ENCODE measurements at places on chromosomes 12 and 14.

GRCh38 chr12:19398376-19399363 lies 40.6 kb upstream of the AEBP2 start:
- DNase-seq: no peak

DNA sequence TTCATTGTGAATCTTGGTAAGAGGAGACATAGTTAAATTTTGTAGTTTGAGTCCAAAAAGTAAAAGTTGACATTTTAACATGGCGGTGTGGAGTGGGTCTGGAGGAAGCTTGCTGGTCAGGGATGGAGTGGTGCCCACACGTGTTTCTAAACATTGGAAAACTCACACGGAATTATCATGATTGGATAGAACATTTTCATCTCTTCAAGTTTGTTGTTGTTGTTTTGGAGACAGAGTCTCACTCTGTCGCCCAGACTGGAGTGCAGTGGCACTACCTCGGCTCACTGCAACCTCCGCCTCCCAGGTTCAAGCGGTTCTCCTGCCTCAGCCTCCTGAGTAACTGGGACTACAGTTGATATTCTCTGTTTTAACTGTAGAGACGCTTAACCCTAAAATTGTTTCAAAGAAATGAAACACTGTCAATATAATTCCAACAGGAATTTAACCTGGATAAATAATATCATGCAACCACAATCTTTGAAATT lies 502 bp upstream of the MBIP start:
- peak; percentile 1 for DNase-seq

GRCh38 chr12:30757316-30757715 lies 2.6 kb upstream of the CAPRIN2 start:
- no peak for DNase-seq

DNA sequence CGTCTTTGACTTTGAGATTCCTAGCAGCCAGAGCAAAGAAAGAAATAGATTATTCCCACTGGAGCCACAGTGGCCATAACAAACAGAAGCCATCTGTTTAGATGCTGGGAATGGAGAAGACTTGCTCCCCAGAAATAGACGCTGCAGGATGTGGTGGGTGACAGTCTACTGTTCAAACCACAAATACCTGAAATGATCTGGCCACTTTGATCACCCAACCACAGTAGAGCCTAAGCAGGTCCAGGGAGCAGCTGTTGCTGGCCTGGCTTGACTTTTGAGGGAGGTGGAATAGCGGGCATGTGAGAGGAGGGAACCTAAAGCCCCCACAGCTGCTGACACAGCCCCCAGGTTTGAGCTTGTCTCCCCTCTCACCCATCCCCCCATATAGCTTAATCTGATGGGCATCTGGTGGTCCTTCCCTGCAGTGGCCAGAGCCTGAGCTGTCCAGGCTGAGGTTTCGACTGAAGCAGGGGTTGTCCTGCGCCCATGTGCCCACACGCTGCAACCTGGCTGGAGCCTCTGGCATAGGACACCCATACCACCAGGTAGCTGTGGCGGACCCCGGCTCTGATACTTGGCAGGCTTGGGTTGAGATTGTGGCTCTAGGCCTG lies 38.7 kb downstream of the SH2B3 start:
- DNase-seq: no peak

GRCh38 chr14:51880835-51881580 lies 20.6 kb downstream of the GNG2 start:
- no peak for DNase-seq

- no peak for DNase-seq
These were observed 427 bp downstream of the SLC6A12 start for GRCh38 chr12:213527-213932.

DNA sequence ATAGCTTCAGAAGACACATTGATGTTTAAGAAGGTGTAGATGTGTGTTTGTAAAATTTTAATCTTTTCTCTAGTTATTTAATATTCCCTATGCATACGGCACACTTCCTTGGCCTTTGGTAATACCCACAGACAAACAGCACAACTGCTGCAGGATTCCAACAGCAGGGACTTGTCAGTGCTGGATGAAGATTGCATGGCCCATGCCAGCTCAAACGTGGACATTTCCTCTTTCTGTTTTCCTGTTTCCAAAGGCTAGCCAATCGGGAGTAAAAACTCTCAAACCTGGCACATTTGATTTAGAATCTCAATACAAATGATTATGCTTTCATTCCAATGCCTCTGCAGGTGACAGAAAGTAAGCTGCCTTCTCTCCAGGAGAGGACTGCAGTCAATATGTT lies 22.5 kb upstream of the PDE3A start:
- no peak for DNase-seq

GRCh38 chr14:95065411-95065810 lies 91.9 kb downstream of the DICER1 start:
- no peak for DNase-seq

DNA sequence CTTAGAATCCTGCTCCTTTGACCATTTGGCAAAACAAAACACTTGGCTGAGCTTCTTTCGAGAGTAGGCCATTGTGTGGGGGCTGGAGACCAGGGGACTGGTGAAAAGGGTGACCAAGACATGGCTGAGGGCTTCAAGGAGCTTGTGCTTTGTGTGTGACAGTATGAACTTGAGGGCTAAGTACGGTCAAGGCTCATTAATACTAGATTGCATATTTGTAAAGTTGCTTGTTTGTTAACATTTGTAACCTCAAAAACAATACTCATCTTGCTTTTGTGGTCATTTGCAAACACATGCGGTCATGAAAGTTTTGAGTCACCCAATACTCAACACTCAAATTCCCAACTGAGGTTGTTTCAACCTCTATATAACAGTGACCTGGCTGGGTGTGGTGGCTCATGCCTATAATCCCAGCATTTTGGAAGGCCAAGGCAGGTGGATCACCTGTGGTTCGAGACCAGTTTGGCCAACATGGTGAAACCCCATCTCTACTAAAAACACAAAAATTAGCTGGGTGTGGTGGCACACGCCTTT lies 42.5 kb downstream of the ZFYVE26 start:
- no peak for DNase-seq

DNA sequence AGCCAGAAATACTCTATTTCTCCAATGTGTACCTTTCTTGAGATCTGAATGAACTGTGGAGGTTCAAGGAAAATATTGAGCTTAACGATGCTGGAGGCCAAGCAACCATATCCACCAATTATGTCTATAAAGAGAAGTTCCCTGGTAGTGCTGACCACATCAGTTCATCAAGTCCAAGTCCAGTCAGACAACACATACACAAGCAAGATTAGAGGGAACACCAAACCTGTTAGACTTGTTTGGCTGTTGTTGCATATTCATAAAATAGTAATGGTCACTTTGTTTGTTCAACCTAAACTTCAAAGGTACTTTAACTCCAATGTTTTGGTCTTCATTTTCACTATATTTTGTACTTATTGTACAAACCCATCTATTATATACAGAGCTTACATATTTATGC lies 81.6 kb downstream of the LMO3 start:
- no peak for DNase-seq

DNA sequence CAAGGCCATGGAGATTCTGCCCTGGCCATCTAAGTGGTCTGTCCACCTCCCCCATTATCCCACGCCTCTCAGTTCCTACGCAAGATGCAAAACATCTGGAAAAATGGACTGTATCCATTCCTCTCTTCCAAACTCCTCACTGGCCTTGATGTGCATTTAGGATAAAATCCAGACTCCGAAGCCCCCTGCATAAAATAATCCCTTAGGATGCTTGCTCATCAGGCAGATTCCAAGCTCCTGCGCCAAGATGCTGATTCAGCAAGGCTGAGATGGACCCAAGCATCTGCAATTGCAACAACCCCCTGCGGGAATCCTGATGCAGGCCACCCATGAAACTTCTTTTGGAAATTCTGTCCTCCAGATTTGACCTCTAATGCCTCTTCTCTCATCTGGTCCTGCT lies 81.6 kb downstream of the SPRING1 start:
- DNase-seq: no peak

- DNase-seq: no peak
These were observed 58.1 kb upstream of the NUDT4 start for GRCh38 chr12:93319523-93320050.

DNA sequence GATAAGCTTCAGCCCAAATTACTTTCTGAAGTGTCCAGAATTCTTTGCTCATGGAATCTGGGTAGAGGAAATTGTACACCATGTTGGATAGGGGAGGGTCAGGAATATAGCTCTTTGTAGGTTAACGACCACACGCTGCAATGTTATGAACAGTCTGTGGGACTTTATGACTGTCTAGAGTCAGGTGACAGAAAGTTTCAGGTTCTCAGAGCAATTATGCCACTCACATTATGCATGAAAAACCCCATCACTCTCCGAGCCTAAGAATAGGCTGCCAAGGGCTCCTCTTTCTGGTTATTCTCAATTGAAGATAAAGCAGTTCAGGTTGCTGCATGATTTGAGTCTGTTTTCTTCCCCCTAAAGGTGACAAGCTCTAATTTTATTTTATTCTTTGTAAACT lies 430.9 kb downstream of the ATP23 start:
- no peak for DNase-seq

DNA sequence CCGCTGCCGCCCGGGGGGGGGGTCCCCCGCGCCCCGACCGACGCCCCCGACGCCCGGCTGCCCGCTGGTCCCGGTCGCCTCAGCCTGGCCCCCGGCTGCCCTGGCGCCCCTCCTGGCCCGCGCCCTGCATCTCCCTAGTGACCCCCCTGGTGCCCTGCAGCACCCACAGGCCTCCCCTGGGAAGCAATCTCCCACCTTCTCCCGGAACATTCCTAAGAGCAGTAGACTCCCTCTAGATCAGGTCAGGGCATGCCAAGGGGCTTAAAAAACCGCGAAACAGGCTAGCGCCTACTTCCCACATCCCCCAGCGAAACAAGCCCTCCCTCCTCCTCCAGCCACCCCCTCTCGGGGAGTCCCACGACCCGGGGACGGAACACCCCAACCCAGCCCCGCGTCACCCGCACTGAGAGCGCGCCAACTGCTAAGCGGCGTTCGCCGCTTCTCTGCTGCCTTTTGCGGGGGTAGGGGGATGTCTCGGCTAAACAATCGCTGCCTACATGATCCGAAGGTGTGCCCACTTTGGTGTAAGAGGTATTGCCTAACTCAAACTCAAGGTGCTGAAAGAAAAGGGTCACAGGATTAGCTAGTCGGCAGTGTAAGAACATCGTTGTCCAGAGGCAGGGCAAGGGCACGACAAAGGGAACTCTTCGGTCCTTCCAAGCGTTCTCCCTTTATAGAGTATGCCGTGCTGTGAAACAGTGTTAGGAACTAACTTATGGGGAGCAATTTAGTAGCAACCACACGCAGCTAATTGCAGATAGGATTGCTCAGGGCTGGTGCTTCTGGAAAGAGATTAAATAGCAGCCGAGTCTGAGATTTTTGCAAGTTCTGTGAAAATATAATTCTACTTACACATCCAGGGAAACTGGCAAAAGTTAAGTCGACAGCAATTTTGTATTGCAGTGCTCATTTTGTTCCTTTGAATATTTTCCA lies 619 bp upstream of the NTN4 start:
- DNase-seq: no peak

DNA sequence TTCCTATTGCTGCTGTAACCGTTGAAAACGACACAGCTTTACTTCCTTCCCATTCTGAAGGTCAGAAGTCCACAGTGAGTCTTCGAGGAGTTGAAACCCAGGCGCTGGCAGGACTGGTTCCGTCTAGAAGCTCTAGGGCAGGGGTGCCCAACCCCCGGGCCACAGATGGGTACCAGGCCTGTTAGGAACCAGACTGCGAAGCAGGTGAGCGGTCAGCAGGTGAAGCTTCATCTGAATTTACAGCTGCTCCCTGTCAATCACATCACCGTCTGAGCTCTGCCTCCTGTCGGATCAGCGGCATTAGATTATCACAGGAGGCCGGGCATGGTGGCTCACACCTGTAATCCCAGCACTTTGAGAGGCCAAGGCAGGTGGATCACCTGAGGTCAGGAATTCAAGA lies 12.6 kb upstream of the SFSWAP start:
- DNase-seq: no peak

DNA sequence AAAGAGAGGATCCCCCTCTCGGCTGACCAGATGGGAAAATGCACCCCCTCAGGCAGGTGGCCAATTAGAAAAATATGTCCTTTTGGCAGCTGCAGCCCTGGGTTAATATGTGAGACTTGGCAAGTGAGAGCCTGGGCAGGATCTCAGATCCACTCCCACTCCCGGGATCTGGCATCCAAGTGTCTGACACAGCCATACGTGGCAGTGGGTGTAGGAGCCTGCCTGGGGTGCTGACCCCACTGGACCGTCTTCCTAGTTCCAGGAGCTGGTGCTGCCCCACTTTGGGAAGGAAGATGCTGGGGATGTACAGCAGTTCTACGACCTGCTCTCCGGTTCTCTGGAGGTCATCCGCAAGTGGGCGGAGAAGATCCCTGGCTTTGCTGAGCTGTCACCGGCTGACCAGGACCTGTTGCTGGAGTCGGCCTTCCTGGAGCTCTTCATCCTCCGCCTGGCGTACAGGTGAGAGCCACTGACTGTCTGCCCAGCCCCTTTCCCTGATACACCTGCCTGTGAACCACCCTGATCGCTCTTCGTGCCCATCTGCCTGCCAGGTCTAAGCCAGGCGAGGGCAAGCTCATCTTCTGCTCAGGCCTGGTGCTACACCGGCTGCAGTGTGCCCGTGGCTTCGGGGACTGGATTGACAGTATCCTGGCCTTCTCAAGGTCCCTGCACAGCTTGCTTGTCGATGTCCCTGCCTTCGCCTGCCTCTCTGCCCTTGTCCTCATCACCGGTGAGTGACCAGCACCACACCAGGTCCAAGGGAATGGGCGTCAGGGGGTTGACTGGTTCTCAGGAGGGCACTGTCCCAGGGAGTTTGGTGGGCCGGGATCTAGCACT lies 5.8 kb downstream of the NR4A1 start:
- no peak for DNase-seq

GRCh38 chr12:87152075-87152474 lies 877.1 kb downstream of the C12orf50 start:
- no peak for DNase-seq

- no peak for DNase-seq
These were observed 49.0 kb downstream of the ZC3H14 start for GRCh38 chr14:88611878-88612277.

GRCh38 chr12:55017416-55017925 lies 2.3 kb upstream of the NEUROD4 start:
- no peak for DNase-seq

- DNase-seq: no peak
These were observed 7.4 kb downstream of the MAP4K5 start for GRCh38 chr14:50524731-50525515.

DNA sequence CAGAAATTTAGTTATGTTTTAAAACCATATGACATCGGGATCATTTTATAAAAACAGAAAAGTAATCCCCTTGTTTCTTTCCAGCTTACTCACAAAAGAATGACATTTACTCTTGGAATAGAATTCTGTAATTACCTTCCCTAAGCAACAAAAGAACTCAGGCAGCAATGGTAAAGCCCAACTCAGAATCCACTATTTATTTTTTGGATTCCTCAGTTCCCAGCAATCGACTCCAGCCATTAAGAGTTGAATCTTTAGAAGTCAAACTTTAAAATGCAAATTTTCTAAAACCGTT lies 65.9 kb downstream of the FOXN3 start:
- no peak for DNase-seq
